ENCODE measurements at places on chromosomes 12 and 14.

GRCh38 chr12:50200552-50201273, 33.5 kb upstream of the CERS5 start:
- DNase-seq = no peak

DNA sequence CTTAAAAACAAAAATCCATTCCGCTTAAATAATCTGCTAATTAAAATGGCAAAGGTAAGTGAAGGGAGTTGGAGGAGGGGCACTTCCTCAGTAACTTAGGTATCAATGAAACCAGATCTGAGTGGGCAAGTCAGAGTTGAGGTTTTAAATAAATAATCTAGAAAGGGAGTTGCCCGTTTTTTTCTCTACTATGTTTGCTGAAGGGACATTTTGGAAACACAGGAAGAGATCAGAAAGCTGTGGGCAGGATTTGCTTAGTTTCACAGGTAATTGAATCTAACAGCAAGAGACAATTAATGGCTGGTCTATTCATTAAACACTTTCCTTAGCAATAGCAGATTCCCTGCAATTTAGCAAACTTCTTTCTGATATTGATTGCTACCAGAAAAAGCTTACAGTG, 186.0 kb upstream of the ABCD2 start:
- no peak for DNase-seq

- DNase-seq = no peak
Measured at GRCh38 chr12:87720967-87721366, 308.2 kb downstream of the C12orf50 start.

DNA sequence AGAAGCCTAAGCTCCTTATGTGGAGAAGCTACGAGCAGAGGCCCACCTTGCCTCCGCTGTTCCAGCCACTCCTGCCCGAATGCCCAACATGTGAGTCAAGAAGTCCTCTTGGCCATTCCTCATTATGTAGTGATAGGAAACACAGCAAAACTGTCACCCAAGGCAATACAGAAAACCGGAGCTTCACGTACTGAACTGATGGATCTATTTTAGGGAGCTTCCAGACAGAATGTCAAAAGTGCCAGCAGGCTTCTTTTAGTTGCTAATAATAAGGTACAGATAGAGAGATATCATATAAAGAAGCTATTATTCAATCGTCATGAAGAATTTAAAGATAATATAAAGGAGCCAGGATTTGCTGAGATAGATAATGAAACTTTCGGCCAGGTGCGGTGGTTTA, 91.6 kb upstream of the SYT10 start:
- DNase-seq = no peak

GRCh38 chr12:11981121-11981733, 89.5 kb upstream of the BCL2L14 start:
- no peak for DNase-seq

DNA sequence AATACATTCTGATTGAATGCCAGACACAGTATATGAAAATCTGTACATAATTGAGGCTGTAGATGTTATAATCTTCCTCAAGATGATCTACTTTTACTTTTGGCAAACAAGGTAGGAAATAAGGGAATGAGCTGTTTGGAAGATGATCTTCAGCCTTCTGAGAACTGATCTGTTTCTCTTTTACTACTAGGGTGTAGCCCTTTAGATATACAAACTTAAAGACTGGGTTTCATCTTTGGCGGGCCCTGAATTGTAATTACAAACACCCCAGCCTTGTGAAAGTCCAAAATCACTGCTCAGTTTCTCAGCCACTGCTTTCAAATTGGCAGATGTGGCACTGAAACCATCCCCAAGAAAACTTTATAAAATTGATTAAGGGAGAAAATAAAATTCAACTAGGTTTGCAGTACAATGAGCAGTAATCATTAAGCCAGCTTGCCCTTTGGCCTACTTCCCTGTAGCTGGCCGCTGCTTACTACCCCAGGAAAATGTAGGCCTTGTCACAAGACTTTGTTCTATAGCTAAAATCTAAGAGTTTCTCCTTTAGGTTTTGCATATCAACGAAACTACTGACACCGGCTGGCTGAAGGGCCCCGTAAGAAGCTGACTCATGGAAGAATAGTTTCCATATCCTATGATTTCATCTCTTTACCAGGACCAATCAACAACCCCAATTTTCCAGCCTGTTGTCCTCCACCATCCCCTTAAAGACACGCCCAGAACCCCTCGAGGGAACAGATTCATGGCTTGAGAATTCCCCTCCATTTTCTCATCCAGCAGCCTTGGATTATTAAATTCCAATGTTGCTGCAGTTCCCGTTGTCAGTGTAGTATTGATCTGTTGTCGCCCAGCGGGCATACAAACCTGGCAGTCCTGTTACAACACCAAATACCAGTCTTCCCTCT, 210.8 kb downstream of the PCNX1 start:
- peak; percentile 78 for DNase-seq

DNA sequence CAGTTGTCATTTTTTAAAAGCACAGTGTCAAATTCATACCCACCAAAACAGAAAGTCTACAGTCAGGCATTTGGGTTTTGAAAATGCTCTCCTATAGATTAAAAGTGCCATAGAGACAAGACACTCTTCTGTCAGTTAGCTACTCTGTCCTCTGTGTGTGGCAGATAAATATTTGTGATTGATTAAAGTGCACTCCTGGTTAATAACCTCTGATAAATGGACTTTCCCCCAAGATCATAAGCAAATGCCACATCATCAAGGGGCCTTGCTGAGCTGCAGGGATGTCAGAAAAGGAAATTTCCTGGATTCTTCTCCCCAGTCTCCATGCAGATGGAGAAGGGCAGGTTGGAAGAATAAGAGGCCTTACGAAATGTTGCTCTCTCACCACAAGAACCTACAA, 1329.5 kb upstream of the TMEM132C start:
- DNase-seq = no peak

GRCh38 chr12:38783304-38783703, 122.1 kb downstream of the CPNE8 start:
- DNase-seq = no peak

DNA sequence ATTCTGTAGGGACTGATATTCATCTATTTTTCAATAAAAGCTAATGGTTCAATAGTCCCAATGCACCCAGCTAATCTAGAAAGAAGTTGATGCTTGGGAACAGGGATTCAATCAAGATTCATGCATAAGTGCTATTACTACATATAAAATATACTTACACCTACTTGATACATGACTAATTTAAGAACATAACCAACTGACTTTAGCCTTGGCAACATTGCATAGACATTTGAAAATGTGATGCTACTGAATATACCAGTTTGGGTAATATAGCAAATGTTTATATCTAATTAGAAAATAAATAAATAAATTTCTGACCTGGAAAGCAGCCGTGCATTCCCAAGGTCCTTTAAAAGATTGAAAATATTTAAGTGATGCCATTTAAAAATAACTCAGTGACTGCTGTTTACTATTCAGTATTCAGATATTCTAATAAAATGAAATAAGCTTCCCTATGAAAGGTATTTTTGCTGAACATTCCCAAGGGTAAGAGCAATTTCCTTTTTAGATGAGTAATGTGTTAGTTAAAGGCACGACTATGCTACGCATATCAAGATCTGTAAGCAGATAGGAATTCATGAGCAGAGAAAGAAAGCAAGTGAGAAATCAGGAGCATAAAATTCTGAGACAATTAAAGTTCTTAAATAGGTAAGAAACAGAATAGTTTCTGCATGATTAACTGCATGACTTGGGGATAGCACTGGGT, 160.6 kb upstream of the SYT1 start:
- DNase-seq = peak; percentile 27

- DNase-seq = no peak
Measured at GRCh38 chr14:32565256-32565655, 236.2 kb downstream of the AKAP6 start.

GRCh38 chr14:20516921-20517320, 11.6 kb downstream of the RNASE10 start:
- DNase-seq = no peak

DNA sequence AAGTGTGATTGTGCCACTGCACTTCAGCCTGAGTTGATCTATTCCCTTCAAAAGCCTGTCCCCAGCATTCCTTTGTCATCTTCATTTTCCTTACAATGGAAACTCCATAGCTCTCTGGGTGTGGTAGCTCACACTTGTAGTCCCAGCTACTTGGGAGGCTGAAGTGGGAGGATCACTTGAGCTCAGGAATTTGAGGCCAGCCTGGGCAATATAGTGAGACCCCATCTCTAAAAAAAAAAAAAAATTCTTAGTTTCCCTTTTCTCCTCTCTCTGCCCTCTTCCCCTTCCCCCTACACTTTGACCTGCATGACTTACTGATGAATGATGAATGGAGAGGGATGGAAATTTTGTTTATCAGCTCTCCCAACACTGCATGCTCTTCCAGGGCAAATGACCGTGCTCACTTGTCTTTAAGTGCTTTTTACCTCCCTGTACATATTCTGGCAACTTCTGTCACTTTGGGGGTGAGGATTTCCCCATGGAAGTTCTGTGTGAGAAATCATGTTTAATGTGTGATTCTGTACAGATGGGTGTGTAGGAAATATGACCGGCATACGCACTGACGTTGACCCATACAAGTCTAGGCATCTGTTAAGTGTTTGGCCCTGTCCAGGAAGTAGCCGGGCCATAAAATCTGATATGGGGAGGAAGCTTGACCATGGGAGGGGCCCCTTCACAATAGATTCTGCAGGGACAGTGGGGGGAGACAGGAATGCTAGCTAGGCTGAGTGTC, 65.4 kb downstream of the ZFP36L1 start:
- no peak for DNase-seq
